ENCODE measurements at places on chromosomes 4 and X.

DNA sequence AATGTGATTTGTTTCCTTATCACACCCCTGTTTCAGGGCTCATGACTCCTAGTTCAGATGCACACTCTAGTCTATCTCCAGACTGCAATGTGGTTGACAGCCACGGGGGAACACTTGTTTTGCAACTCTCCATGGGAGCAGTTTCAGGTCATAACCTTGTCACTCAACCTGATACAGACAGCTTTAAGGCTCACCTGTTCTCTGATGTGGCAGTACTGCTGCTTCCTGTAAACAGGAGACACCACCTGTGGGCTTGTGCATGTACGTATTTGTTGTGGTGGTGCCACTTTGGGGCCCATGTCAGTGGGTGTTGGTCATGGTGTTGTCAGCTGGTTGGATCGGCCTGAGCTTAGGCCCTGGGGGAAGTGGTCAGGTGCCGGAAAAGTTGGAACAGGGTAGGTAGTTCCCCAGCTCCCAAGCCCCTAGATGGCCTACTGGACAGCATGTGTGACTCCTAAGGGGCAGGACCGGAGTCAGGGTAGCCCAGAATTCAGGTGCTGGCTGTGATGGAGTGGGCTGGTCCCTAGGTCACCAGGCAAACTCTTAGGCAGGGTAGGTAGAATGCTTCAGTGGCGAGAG, 46.2 kb downstream of the FAM9B start:
- DNase-seq, result peak; percentile 85

DNA sequence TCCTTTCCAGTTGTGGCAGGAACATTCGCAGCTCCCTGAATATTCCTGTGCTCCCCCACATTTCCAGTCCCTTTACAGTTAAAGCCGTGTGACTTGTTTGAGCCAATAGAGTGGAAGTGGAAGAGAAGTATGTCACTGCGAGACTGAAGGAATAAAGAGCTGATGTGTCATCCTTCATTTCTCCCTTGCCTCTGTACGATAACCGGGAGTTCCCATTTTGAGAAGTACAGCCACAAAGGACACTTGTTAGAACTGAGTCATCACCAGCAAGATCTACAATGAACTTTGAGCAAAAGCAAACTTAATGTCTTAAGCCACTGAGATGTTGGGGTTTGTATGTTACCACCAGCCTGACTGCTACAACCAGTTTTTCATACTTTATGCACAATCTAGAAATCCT, 92.3 kb downstream of the SPRY1 start:
- no peak for DNase-seq

DNA sequence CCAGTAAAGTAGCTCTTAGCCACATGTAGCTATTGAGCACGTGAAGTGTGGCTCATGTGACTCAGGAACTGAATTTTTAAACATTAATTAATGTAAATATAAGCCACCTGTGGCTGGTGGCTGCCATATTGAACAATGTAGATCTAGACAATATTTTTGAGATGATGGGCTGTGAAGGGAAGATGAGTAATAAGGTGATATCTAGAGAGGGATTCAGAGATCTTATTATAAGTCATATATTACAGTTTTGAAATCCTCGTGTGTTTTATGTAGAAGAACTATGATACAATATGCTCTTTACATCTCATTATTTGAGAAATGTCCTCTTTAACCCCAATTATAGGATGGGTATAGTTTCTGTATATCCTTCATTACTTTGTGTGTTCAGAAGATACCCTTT, 5.6 kb downstream of the GAR1 start:
- no peak for DNase-seq

DNA sequence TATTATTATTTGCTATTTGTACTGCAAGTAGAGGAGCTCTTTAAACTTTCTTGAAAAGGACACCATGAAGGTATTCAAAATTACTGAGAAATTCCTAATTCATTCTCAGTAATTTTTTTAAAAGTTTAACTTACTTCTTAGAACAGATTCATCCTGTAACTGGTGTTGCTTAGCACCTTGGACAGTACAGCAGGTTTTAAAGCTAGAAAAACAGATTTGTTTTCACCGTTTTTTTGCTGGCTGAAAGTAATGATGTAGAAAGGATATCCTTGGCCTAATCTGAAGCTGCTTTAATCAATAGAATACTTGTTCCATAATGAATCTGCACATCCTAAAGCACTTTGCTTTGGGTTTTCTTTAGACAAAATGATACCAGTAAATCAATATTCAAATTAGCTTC, 142.5 kb upstream of the TRAM1L1 start:
- DNase-seq, result no peak

DNA sequence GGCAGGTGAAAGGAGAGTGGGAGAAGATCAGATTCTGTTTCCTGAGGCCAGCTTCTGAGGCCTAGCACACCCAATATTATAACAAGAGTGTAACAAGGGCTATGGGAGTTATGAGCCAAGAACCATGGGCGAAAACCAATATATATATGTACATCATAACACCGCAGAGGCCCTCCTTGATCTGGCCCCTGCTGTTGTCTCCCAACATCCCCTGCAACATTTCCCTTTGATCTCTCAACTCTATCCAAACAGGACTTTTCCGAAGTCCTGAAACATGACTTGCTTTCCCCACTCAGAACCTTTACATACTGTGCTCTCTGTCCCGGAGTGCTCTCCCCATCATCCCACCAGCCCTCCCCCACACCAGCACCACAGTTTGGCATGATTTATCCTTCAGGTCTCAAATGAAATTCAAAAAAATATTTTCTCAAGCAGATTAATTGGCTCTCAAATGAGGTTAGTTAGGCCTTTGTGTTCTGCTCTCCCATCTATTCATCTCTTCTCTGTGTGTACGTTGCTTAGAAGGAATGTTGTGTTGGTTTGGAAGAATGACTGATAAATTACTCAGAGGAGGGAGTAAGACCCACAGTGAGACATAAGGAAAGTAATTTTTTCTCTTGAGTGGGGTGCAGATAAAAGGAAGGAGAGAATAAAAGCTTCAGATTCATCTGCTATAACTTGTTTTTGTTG, 58.1 kb upstream of the SMIM10 start:
- no peak for DNase-seq

DNA sequence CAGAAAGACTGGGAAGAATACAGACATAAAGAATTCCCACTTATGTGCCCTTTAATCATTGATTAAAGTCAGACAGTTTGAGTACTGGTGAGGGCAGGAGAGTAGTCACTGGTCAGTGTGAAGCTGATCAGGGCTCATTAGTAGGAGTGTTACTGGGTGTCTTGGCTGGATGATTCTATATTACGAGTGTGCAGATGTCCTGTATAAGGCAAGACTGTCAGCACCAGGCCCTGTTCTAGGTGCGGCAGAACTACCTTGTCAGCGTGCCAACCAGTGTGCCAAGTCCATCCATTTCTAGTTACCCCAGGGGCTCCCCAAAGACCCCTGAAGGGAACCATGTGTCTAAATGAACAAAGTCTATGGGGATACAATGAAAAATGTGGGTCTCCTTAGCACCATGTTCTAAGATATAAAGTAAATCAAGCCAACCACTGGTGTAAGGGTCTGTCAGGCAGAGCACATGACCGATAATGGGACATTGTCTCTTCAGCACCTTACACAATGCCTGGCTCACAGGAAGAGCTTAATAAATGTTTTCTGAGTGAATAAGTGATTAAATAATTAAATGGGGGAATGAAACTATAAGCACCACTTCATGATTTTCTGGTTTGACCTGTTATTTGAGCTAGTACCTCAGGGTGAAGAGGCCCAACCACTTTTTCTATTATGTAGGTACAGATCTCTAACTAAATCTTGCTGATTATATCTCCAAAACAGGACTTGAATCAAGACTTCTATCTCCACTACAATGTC, 205.0 kb downstream of the CAMK2D start:
- no peak for DNase-seq

DNA sequence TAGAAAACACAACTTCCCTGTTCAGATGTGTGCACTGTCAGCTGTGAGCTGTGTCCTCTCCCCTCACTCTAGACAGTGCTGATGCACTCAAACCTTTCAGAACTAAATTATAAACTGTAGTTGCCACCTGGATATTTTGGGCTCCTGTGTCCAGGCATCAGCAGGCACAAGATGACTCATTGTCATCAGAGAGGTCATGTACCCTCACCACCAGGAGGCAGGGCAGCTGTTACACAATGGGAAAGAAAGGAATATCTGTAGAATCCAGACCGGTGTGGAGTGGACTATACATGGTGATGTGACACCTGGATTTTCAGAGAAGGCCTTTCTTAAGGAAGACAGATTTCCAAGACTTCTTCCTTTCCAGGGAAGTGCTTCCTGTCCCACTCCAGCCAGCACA, 854.4 kb upstream of the AGA start:
- DNase-seq, result no peak

DNA sequence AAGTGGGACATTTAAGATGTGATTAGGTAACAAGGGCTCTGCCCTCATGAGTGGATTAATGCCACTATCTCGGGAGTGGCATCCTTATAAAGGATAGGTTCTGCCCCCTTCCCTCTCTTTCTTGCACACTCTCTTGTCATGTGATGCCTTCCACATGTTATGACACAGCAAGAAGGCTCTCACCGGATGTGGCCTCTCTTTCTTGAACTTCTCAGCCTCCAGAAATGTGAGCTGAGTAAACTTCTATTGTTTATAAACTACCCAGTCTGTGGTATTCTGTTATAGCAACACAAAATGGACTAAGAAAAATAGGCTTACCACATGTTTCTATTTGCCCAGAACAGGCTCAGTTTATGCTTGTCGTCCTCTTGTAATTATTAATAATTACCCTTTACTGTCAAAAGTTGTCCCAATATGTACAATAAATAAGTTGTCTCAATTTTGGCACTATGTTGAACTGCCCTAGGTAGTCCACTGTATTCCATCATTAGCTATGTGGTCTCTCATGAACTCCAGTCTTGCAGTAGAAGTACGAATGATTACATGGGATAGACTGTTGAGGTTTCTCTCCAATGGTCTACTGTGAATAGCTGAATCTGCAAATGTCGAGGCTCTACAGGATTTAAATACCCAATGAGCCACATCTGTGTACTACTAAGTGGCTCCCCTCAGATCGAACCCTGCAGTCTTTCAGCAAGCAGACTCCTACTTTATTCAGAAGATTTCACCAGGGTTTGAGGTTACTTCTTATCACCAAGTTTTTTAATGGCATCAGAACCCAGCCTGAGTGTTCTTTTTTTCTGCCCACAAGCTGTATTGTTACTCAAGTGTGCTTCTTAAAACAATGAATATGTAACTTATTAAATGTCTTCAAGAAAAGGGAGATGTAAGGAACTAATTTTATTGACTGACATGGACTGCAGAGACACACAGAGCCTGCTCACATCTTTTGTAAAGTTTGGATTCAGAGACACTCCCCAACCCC, 102.0 kb upstream of the LEF1 start:
- DNase-seq, result no peak

DNA sequence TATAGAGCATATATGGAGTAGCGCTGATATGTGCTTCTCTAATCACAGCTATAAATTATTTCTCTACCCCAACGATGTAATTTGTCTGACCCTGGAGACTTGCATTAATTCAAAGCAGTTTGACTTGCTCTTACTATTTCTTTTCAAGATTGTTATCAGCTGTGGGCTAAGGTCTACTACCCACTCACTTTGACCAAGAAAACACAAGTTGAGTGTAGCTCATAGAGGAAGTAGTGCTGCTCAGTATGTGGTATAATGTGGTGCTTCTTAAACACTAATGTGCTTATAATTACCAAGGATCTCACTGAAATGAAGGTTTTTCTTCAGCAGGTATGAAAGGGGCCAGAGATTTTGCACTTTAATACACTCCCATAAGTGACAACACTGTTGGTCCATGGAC, 70.1 kb downstream of the INPP4B start:
- no peak for DNase-seq

DNA sequence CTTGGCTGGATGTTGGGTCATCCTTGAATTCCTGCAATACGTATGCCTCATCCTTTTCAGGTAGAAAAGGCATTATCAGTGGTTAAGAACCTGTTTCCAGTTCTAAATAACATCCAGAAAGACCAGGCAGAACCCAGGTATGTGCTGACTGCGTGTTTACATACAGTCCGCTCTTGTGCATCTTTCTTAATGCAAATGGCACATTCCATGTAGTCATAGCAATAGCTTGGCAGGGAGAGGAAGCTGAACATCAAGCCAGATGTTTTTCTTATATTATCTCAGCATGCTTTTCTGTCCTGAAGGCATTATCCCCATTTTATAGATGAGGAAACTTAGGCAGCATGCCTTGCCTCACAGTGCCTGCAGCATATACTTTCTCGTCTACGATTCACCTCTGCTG, 2.1 kb downstream of the DCLK2 start:
- DNase-seq, result no peak

- no peak for DNase-seq
Observed at GRCh38 chrX:125711103-125711502, 391.4 kb downstream of the TEX13C start.

DNA sequence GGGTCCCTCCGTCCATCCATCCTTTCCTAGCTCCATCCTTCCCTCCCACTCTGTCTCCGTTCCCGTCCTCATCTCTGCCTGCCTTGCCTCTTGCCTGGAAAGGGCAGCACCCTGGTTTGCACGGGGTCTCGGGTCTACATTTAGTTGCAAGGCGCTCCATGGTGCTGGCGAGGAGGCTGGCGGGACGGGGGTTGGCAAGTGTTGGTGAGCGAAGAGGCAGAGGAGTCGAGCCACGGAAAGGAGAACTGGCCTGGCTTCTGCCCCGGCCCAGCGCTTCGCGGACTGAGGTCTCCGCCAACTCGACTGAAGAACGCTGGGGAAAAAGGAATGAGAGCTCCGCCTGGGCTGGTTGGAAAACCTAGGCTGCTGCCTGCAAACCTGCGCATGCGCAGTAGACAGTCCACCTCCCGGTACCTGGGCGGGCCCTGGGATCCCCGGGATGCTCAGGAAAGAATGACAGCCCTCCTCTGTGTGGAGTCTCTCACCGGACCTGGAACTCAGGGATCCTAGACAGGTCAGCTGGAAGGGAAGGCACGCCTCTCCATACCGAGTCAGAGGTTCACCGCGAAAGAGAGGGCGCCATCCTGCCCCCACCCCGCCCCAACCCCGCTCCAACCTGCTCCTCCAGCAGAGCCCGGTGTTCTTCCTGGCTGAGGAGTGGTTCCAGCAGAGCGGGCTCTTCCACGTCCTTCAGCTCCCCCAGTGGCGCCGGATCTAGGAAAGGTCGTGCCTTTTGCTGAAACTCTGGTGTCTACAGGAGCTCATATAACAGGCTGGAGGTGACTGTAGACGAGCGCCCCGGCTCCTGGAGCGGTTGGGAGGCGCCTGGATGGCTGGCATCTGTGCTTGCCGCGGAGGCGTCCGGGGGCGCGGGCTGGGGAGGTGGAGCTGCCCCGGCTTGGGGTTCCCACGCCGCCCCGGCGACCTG, 6.0 kb downstream of the FRG2 start:
- peak; percentile 29 for DNase-seq

DNA sequence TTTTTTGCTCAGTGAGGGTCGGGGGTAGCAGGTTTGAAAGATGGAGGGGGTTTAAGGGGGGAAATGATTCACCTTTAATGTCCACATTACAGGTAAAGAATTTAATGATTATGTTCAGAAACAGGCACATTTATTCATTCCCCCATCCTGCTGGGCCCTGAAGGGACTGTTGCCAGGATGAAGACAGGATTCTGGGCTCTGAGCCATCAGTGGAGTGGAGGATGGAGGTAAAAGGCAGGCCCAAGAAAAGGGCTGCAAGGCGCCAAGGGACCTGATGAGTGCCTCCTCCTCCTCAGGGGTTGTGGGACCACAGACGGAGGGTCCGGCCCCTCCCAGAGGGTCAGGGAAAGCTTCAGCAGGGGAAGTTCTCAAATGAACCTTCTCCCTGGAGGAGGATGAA, 40.4 kb upstream of the PROM1 start:
- no peak for DNase-seq

All from CD4-positive, alpha-beta memory T cell (primary cell).